ENCODE measurements at places on chromosomes 3 and 15.

GRCh38 chr3:195838714-195839113 is 27.0 kb upstream of the MUC4 start:
- DNase-seq: no peak

- DNase-seq: no peak
These were observed 201.7 kb upstream of the SLC2A2 start for GRCh38 chr3:171228240-171228639.

DNA sequence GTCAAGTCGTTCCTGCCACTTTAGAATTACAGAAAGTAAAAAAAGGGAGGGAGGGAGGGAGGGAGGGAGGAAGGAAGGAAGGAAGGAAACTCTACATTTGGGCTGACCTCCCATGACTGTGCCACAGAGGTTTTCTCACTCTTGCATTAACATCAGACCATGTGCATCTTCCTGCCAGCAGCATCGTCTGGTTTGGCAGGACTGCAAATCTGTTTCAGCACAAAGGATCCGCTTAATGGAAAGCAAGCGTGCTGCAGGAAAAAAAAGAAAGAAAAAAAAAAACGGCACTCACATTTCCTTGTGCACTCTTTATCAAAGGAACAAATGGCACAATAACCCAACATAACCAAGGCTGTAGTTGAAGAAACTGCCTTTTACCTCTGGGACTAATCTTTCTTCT is 148.8 kb upstream of the HES1 start:
- DNase-seq: no peak

- no peak for DNase-seq
These were observed 62.3 kb downstream of the MCTP2 start for GRCh38 chr15:94293411-94294402.

- no peak for DNase-seq
These were observed 33.3 kb upstream of the PAQR5 start for GRCh38 chr15:69265347-69265955.

- no peak for DNase-seq
These were observed 62.6 kb downstream of the CRTC3 start for GRCh38 chr15:90592131-90592881.

DNA sequence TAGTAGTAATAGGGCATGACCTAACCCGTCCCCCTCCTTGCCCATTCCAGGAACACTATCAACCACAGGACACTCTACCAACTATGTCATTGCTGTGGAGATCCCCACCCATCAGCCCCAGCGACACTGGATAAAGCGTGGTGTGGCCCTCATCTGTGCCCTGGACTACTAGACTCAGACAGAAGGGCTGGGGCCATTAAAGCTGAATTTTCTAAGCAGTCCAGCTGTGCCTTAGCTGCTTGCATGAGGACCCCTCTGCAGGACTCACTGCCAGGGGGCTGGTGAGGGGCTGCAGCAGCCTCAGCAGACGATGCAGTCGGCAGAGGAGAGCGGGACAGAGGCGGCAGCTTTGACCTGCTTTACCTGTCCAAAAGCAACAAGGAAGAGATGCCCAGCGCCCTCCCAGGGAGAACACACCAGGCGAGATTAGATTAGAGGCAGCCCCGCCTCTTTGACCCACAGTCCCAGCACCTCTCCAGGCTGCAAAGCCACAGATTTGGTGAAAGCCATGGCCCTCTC is 44.6 kb downstream of the SEMA3G start:
- no peak for DNase-seq

DNA sequence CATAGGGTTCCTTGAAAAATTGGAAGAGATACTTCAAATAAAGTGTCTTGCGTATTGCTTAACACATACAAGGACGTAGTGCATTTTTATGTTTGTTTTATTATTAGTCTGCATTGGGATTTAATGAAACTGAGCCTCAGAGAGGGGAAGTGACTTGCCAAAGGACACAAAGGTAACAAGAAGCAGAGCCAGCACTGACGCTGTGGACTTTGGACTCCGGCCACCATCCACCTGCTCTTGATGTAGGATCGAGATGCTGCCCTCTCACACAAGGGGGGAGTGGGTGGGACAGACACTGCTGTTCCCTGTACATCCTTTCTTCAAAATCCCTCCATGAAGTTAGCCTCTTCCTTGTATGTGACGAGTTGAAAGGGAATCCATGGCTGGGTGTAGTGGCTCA is 435.4 kb upstream of the RGMA start:
- no peak for DNase-seq

DNA sequence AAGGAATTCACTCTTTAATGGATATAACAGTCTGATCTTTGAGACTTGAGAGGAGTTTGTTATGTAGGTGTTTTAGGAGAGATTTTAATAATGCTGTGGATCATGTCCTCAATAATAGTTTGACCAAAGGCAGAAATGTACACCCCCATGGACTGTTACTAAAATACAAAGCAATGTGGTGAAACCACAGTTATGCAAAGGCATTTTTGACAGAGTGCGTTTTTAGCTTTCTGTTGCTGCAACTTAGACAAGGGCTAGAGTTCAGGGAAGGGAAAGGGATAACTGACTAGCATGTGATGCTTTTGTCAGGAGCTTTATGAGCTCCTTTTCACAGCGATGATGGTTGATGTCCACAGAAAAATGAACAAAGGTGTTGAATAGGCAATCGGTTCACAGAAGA is 3.6 kb upstream of the STARD5 start:
- DNase-seq: no peak

DNA sequence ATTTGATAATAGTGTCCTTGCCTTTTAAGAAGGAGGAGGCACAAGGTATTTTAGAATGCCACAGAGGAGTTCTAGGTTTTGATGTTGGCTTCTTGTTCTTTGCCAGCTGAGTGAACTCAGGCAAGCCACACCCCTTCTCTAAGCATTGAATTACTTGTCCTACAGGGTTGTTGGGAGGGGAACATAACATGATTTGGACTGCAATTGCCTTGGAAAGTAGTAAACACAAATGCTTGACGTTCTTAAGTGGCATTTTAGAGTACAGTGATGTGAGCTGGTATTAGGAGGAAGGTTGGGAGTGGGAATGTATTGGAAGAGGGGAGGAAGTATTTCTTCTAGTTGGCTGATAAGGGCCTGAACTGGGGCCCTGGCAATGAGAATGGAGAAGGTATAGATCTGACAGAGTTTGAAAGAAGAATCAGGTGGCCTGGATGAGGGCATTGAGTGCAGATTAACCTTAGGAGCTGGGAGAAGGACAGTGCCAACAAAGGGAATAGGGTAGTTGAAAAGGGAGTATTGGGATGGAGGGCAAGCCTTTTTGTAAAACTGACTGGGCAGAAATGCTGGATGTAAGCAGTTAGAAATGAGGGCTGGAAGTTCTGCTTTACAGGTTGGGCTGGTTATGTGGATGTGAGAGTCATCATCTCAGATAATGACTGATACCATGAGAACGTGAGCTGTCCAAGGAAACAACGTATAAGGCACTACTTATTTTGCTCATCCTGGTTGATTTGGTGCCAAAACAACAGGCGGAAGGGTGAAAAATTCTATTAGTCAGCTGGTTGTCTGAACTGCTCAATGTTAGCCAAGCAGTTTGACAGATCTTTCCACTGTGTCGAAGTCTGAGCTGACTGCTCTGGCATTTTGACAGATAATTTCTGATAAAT is 16.7 kb downstream of the KAT2B start:
- DNase-seq: no peak

- DNase-seq: no peak
These were observed 45.2 kb downstream of the C2CD4B start for GRCh38 chr15:62119874-62120273.

- DNase-seq: no peak
These were observed 42.1 kb upstream of the DLG1 start for GRCh38 chr3:197340521-197340871.

DNA sequence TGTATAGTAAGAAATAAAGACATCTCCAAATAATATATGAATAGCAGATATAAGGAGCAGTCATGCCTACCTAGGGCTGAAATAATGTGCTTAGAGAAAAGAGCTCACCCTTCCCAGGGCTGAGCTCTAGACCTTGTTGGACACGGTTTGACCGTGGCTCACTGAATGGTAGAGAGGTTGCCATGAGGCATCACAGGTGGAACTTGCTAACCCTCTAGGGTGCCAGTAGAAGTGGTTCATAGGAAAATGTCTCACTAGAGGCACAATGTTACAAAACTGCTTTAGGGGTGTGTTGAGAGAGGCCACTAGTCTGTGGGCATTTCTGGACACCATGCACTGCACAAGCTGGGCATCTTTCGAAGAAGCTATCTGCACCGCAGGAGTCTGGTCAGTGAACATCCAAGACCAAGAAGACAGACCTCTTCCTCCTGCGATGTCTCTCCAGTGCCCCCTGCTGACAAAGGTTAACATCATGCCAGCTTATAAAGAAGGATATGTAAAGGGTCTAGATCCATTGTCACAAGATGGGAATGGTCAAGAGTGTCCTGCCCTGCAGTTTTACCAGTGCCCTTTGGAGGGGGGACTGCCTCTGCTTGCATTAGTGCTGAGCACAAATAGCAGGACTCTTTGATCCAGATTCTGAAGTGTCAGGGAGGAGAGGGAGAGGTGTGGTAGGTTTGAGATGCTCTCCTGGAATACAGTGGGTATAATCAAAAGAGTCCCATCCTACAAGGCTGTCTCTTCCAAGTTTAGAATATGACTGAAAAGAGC is 266.8 kb downstream of the ZNF385D start:
- DNase-seq: no peak

GRCh38 chr15:75194397-75194796 is 7.3 kb upstream of the C15orf39 start:
- no peak for DNase-seq

GRCh38 chr3:15470261-15470660 is 42.9 kb downstream of the EAF1 start:
- no peak for DNase-seq

DNA sequence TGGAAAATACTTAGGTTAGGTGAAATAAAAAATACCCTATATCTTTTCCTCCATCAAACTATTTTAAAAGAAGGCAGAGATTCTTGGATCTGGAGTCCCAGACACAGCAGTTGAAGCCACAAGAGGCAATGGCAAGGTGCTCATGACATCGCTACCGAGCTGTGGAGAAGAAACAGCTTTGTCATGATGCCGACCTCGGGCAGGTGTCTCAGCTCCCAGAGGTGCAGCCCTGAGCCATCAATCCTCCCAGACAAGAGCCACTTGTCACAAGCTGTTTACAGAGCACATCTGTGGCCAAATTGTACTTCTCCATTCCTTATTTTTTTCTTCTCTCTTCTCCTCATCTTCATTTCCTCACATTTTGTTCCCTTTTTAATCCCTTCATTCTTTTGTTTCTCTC is 50.8 kb downstream of the GPR176 start:
- DNase-seq: no peak

DNA sequence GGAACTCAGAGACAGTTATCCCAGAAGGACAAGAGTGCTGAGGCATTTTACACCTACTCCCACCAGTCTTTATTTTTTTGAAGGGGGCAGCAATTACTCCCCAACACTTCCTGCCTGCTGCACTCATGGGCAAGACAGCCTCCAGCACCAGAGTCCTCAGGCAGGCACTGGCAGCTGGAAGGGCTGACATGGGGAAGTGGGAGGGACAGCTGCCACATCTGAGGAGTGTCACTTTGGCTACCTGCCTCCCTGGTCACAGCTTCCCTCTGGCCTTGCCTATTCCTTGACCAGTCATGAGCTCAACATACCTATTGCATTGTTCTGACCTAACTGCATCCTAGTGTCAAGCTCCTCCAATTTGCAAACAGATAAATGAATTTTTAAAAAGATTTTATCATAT is 10.2 kb upstream of the LACTB start:
- DNase-seq: no peak

DNA sequence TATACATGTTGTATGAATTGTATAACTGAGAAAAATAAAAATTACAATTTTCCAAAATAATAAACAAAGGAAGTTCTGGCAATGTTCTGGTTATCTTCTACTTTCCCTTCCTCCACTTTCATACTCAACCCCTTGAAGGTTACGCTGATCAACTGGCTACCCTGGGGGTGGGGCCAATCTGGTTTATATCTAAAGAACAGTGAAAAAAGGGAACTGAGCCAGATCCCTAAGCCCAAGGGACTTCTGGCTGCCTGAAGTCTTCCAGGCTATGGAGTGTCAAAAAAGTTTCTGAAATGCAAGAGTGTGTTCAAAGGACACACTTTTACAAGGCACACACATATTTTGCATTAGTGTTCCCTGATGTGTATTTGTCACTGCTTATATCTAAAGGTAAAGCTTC is 591.9 kb downstream of the ROBO1 start:
- no peak for DNase-seq

DNA sequence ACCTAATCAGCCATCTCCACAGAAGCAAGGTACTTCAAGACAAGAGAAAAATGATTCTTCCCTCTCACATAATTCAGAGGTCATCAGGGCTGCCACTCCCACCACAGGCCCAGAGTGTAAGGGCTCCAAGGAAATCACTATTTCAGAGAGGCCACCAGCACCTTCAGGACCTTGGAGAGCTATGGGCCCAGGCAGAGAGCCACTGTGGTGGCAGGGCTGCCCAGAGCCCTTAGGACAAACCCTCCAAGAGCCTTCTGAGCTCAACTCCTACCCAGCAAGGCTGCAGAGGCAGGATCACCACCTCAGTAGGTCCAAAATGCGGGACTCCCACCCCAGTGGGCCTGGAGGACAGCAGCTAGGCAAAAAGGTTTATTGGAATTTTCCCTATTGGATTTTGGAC is 17.9 kb upstream of the FAN1 start:
- no peak for DNase-seq

Measured in cardiac septum (tissue), 1 donor.